Activated effector memory CD4-positive, alpha-beta T cell treated with Interleukin-2 at 50 U/mL for 16 hours (primary cell): ENCODE measurements at places on chromosomes 6 and 20.

- DNase-seq = no peak
These were observed 75.9 kb upstream of the GATA5 start for GRCh38 chr20:62551407-62552323.

- DNase-seq = no peak
These were observed 132.7 kb downstream of the AGPAT4 start for GRCh38 chr6:161141173-161141572.

GRCh38 chr6:1869769-1870168 is 260.1 kb downstream of the FOXC1 start:
- DNase-seq = no peak

DNA sequence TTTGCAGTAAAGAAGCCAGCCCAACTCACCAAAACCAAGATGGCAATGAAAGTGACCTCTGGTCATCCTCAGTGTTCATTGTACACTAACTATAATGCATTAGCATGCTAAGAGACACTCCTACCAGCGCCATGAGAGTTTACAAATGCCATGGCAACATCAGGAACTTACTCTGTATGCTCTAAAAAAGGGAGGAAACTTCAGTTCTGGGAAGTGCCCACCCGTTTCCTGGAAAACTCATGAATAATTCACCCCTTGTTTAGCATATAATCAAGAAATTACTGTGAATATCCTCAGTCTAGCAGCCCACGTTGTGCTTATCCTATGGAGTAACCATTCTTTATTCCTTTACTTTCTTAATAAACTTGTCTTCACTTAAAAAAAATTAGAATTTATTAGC is 19.4 kb upstream of the TRERF1 start:
- DNase-seq = no peak

DNA sequence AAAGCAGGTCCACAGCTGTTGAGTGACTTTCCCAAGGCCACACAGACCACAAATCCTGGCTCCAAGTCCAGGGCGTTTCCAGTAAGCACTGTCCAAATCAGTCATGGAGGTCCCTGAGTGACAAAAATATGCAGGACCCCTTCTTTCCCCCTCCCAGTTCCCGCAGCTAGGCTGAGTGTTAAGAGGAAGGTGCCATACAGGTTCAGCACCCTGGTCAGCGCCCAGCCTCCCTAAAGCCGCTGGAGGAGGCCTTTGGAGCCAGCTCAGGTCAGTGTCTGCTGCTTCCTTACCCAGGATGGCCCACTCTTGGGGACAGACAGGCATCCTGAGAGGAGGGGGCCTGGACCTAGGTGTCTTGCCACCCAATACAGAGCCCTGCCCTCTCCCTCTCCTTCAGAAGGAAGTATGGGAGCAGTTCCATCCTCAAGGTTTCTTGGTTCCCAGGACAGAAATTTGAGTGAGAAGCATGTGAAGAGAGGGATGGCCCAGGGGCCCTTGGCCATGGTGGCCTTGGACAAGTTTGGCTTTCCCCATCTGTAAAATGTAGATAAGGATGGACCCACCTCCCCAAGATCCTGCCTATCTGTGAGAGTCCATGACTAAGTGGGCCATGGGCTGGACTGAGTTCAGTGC is 13.2 kb downstream of the TMEM74B start:
- no peak for DNase-seq

DNA sequence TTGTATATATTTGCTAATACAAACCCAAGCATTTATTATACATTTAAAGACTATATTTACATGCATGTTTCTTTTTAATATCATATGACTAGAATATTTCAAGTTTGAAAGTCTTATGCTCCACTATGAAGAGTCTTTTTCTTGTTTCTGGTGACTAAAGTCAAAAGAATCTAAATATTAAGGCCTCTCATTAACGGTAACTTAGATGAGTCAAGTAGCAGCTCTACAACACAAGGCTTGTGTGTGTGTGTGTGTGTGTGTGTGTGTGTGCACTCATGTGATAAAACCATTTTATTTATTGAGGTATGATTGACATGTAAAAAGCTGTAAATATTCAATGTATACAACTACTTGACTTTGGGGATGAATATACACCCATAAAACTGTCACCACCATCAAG is 275.6 kb downstream of the TFAP2B start:
- DNase-seq = no peak

DNA sequence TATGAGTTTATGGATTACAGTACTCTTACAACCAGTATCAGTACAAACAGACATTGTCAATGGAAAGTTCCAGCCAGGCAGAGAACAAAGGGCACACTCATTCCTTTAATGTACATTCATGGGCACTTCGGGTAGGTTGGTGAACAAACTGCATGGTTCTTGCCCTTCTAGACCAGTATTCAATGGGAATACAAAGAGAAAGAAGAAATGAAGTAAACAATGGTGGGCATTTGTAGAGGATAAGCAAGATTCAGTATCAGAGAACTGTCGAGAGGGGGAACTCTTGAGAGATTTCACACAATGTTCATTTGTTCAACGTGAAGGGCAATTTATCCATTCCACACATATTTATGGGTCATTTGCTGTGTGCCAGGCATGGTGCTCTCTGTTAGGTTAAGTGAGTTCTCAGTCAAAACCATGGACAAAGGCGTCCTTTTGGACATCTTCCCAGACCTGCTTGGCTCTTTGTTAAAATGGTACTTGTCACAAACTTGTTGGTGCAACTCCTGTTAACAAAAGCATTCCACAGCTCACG is 714.8 kb downstream of the DHX35 start:
- no peak for DNase-seq

- DNase-seq = no peak
These were observed 43.5 kb downstream of the FNDC1 start for GRCh38 chr6:159212525-159213280.

DNA sequence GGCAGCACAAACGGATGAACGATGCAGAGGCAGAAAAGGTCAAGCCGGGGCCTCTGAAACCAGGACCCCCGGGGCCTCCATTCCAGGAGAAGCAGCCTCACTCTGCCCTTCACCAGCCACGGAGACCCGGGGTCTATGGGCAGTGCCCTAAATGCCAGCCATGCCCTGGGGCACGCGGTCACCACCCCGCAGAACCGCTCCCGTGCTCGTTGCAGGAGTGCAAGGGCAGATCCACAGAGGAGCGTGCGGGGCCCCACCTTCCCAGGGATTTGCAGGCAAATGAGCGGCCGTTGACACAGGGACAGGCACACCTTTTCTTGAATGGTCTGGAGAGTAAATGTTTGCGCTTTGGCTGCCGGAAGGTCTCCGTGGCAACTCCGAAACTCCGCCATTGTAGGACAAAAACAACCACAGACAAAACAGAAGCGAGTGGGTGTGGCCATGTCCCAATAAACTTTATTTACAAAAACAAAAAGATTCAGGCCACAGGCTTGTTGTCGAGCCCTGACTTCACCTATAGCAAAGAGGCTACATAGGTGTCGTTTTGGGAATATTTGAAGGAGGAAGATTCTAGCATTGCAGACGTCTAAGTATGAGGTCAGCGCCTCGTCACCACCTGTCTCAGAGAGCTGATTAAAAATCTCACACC is 163.3 kb downstream of the TAF4 start:
- no peak for DNase-seq

DNA sequence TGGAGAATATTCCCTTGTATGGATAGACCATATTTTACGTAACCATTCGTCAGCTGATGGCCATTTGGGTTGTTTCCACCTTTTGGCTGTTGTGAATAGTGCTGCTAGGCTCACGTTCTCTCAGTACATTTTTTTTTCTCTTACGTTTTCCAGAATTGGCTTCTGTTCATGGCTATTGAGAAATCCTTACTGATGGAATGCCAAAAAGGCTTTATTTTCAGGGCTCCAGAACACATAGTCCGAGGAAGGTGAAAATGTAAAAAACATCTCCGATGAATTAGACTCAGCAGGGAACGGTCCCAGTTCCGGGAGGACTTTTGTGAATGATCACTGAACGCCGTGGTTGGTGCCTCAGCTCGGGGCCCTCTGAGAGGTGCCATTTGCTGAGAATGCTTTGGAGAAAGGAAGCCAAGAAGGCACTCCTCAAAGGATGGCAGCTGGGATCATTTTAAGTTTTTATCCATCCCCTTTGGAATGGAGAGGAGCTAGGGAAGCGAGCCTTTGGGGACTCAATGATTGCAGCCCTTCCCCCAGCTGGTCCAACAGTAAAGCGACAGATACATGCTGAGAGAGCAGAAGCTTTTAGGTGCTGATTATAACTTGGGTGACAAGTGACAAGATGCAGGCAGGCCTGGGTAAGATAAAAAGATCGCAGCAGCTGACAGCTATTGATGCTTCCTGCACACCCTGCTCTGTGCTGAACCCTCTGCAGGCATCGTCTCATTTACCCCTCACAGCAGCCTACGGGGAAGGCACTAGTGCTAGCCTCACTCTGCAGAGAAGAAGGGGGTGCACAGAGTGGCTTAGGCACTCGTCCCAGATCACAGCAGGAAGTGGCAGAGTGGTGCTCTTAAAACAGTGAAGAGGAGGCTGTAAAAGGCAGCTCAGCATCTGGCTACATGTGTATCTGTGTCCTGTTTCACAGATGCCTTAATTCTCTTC is 133.4 kb upstream of the KCNG1 start:
- DNase-seq = no peak

DNA sequence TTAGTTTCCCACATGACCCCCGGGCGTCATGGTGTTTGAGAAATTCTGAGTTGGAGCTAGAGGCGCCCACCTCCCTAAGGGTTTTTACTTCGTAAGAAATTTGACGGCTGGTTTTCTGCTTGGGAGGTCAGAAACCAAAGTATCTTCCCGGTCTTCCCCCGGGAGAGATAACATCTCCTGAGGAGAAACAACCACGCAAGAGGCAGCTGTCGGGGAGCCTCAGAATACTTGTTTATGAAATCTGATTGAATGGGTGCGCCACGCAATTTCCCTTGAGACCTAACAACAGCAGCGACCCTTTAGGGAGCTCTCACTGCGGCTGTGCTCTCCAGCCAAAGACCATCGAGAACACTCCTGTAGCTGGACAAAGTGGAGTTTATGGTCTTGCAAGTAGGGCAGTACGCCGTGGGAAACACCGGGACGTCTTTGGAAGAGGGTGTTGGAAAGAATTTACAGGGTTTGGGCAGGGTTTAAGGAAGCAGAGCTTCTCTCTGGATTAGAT is 608 bp upstream of the EIF2S2 start:
- no peak for DNase-seq

DNA sequence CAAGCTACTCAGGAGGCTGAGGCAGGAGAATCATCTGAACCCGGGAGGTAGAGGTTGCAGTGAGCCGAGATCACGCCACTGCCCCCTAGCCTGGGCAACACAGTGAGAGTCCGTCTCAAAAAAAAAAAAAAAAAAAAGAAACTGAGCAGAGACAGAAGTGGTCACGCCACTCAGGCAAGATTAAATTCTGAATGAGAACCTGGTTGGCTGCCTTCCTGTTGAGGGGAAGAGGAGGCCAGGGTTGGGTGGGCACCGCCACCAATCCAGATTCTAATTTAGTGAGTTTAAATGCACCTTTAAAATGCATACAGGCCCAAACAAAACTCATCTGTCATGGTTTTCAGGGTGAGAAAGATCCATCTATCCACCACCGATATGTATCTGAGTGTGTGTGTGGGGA is 23.7 kb upstream of the CCDC167 start:
- no peak for DNase-seq

DNA sequence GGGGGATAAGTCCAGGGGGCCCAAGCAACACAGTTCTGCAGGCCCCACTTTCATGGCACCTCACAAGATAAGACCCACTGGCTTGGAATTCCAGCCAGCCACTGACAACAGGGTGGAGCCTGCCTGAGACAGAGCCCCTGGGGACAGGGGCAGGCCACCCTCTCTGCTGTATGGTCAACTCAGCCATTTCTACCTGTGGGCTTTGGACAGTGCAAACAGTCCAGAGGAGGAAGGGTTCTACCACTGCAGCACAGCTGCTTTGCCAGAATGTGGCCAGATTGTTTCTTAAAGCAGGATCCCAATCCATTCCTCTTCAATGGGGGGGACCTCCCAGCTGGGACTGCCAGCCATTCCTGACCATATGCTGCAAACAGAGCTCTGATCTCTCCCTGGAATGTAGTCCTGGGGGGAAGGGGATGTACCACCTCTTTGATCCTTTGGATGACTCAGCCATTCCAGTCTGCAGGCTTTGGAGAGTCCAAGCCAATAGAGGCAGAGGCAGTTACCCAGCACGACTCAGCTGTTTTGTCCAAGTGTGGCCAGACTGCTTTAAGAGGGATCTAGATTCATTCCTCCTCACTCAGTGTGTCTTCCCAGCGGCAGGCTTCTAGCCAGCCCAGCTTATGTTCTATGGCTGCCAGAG is 842.2 kb downstream of the EPHA7 start:
- DNase-seq = no peak

DNA sequence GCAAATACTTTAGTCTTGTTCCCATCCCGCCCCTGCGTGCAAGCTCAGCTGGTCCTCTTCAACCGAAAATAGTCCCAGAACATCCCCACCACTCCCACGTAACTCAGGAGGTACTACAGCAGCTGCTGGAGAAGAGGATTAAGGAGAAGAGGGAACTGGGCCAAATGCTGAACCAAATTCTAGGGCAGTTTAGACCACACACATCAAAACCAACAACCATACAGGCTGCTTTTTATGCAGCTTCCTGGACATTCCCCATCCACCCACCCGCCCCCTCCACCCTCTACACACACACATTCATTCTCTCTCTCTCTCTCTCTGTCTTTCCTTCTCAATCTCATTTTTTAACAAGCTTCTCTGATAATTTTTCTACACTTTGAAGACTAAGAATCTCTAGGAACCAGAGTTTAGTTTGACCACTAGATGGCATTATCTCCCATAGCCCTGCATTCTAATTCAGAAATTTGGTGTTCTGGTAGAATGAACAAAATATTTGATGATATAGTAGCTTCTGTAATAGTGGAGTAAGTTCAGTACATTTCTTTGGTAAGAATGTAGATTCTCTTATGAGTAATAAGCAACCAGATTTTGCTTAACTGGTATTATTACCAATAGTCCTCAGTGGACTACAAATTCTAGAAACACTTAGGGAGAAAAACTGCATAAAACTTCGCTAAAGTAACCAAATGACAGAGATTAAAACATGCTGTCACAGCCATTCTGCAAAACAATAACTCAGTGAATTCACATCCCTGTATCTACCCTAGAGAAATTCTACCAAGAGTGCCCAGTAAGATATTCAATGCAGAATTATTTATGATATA is 52.1 kb upstream of the BEND6 start:
- no peak for DNase-seq
